ENCODE measurements at places on chromosomes 3 and 15.

DNA sequence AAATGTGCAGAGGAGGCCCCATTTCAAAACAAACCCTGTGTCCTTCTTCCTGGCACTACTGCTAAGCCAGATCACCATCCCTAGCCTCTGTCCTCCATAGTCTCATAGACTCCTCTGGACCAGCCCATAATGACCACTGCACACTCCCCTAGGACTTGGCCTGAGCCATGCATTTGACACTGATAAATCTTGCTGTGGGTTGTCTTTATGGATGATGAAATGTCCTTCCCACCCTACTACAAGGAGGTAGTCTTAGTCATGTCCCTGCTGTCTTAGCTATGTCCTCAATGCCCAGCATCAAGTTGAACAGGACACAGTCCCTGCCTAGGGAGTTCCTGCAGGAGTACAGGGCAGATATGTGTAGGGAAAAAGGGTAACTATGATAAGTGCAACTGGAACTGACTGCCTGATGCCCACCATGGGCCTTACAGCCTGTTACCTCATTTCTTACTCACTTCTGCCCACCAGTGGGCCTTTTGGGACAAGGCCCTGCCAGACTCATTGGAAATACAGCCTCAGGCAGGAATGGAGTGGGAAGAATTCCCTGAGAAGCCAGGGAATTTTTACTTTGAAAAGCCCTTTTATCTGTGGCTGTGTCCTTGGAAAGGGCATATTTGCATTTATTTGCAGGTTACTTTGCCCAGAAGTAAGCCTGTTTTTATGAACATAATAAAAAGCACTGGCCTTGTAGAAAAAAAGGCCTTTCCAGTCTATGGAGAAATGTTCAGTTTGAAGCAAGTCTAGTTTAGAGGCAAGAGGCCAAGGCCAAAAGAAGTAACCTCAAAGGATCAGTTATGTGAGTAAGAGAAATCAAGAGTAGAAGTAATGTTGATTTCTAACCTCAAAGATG is 199.6 kb upstream of the EIF1B start:
- no peak for DNase-seq

DNA sequence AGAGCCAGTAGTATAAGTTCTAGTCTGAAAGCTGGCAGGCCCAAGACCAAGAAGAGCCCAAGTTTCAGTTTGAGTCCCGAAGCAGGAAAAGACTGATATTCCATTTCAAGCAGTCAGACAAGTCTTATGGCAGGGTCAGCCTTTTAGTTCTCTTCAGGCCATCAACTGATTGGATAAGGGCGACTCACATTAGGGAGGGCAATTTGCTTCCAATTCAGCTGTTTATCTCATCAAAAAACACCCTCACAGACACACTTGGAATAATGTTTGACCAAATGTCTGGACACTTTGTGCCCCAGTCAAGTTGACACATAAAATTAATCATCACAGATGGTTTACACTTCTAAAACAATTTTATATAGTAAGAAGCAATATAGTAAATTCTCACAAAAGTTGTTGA is 69.7 kb downstream of the UBE2E2 start:
- no peak for DNase-seq

- no peak for DNase-seq
These were observed 313.4 kb upstream of the IL12A start for GRCh38 chr3:159675285-159675684.

GRCh38 chr3:135047061-135047460 is 252.0 kb downstream of the EPHB1 start:
- DNase-seq = no peak

GRCh38 chr15:88878720-88879184 is 16.6 kb downstream of the HAPLN3 start:
- DNase-seq = no peak

DNA sequence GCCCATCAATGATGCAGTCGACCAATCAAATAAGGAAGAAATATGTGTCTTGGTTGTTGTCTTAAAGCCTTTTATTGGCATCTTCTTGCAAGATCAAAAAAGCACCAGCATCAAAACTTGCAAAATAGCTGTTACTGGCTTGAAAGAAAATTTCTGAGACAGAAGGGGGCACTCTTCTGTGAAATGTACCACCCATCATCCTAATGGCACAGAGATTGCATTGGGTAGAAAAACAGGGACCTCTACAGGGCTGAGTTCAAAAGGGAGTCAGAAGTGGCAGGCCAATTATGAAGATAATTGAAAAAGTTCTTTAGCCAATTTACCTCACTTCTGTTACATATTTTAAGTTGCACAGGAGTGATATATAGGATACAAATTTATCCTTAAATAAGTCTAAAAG is 122.3 kb upstream of the GPR149 start:
- DNase-seq = no peak

GRCh38 chr3:122921791-122922651 is 105.5 kb downstream of the SEMA5B start:
- no peak for DNase-seq

DNA sequence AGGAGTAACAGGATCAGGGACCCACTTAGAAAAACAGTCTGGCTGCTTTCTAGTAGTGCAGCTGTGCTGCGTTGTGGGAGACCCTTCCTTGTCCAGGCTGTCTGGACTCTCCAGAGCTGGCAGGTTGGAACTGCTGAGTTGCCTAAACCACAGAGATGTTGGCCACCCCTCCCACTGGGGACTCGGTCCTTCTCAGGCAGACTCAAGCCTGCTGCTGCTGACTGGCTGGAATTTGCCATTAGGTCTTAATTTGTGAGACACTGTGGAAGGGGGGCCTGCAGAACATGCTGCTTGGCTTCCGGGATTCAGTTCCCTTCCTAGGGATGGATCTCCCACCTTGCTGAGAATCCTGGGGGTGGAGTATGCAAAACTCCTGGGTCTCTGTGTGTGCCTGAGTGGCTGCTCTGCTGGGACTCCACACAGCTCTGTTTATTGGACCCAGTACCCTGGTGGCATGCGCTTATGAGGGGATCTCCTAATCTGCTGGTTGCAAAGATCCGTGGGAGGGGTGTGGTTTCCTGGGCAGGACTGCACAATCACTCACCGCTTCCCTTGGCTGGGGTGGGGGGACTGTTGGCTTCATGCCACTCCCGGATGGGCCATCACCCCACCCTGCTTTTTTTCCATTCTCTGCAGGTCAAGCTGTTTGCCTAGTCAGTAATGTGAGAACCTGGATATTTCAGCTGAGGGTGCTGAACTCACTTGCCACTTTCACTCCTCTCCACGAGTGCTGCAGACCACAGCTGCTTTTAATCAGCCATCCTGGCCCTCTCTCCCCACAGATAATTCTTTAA is 150.5 kb downstream of the CFAP20DC start:
- no peak for DNase-seq

DNA sequence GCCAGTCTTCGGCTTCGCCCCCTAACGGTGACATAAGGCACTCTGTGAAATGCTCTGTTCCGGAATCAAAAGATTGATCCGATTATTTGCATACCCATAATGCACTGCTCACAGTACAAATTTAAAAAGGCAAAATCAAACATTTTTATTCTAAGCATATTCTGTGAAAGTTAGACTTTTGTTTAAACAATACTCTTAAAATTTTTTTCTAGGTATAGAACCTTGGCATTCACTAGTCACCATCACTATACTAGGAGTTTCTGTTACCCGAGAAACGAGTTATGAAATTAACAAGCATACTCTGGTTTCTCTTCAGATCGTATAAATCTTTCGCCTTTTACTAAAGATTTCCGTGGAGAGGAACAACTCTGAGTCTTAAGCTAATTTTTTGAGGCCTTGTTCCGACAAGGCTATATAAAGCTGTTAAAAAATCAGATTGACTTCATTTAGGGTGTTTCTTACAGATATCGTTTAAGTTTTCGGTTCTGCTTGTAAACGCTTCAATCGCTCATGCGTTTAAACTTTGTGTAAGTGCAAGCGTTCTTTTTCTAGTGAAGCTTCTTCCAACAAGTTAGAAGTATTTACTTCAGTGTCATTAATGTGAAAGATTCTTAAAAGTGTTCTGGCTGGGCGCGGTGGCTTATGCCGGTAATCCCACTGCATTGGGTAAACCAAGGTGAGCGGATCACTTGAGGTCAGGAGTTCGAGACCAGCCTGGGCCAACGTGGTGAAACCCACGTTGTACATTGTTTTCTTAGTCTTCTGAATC is at the start of gene RNU5B-1:
RNU5B-1 (plus strand) TSS at position 297 of the 769 bp plus-strand sequence.
- peak; percentile 45 for DNase-seq

GRCh38 chr3:192834428-192834827 is 83.2 kb downstream of the MB21D2 start:
- DNase-seq = no peak

GRCh38 chr3:59512066-59512465 is 462.2 kb upstream of the CFAP20DC start:
- no peak for DNase-seq

DNA sequence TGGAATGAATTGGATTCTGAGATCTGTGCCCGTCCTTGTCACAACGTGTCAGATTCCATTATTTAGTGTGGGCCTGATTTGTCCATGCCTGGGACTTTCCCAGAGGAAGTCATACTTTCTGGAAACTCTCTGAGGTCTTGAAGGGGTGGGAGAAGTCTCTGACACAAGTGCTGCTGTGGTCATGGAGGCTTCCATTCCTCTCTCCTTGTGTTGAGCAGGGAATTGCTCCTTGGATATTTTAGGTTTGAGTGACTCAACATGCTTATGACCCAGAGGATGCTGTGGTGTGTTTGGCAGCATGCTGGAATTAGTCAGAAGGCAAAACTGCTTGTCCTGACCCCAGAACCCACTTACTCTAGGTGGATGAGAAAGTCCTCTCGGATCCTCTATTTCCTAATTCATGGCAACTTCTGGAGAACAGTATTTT is 132.1 kb downstream of the LPP start:
- DNase-seq = no peak

DNA sequence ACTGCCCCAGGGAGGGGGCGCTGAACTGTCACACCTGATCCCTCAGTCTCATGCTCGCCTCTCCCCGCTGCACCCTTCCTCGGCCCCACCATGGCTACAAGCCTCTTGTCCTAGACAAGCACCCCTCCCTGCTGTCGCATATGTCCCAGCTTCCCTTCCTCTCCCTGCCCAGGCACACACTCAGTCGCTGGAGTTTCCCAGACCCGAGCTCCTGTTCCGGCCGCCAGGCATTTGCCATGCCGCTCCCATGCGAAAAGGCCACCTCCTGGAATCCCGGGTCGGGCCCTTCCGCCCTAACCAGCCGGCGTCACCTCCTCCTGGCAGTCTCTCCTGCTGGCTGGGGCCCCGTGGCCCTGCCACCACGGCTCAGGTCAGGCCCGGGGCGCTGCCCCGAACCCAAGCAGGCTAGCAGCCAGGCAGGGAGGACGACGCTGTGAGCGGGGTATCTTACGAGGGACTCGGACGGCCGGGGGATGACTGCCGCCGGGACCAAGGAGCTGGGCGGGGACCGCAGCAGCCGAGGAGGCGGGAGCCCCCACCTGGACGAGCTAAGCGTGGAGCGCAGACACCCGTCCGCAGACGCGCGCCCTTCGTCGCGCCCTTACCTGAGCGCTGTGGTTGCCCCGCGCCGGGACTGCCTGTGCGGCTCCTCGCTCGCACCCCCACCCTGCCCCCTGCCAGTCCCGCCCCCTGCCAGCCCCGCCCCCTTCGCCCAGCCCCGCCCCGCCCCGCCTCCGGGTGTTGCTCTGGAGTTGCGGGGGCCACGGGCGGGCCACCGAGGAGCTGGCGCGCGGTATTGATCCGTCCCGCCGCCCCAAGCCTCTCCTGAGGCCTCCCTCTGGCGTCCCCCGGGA is at the start of gene ALS2CL:
ALS2CL (minus strand) TSS at position 642 of the 854 bp plus-strand sequence. CDS start 4,239 bp downstream, outside the sequence.
- peak; percentile 32 for DNase-seq

GRCh38 chr3:38124324-38125122 is 12.4 kb downstream of the ACAA1 start:
- no peak for DNase-seq

DNA sequence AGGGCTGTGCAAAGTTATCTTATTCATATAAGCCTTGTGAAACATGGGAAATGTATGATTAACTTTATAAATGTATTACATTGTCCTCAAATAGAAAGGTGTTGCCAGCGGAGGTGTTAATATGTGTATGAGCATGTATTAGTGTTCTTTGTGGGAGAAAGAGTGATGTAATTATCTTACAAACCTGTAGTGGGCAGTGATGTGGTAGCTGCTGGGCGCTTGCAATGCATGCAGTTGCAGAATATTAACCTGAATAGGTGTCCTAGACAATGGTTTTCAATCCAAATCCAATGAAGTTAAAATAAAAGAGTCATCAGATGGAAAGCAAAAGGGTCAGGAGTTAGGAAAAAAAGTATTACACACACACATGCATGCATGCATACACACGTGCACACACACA is 881.3 kb upstream of the CADM2 start:
- no peak for DNase-seq

GRCh38 chr3:187079090-187080022 is 59.9 kb downstream of the RPL39L start:
- no peak for DNase-seq

GRCh38 chr3:169864270-169864669 is 5.5 kb downstream of the LRRC31 start:
- DNase-seq = no peak

- DNase-seq = no peak
These were observed 451.0 kb upstream of the GOLIM4 start for GRCh38 chr3:168546707-168547106.

- no peak for DNase-seq
These were observed 459.7 kb downstream of the TBL1XR1 start for GRCh38 chr3:176737480-176738110.

DNA sequence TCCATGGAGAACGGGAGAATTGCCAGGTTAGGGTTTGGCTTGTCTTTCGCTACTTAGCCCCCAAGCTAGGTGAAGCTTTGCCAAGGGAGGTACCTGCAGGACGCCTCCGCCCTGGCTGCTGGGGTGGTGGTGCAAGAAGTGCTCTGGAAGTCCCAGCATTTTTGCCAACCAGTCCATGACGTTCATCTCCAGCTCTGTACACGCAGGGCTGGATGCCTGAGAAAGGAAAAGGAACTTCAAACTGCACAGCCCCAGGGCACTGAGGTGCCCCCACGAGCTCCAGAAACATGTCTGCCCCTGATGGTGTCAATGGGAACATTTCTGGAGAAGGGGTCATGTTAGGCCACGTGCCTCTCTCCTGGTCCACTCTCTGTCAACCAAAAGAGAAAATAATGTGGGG is 8.2 kb downstream of the HDC start:
- no peak for DNase-seq

GRCh38 chr15:88920186-88920891 is 7.2 kb upstream of the MFGE8 start:
- no peak for DNase-seq

GRCh38 chr3:126350502-126351085 is 6.6 kb downstream of the KLF15 start:
- no peak for DNase-seq

DNA sequence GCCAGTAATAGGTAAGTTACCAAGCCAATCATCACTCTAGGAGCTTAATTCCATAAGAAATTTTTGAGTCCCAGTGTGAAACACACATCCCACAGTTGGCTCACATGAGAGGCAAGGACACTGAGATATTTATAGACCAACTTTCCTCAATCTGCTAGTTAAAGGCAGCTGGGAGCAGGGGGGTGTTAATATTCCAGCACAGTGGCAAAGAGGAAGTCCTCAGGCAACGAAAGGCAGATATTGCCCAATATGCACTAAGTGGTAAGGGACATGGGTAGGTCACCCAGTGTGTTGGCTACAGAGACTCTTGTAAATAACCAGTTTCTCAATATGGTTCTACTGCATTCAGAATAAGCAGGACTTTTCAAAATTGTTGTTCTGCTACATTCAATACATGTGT is 61.0 kb downstream of the TOP2B start:
- DNase-seq = no peak
